AG10803 (cell line): ENCODE measurements at places on chromosomes 6 and 20.

DNA sequence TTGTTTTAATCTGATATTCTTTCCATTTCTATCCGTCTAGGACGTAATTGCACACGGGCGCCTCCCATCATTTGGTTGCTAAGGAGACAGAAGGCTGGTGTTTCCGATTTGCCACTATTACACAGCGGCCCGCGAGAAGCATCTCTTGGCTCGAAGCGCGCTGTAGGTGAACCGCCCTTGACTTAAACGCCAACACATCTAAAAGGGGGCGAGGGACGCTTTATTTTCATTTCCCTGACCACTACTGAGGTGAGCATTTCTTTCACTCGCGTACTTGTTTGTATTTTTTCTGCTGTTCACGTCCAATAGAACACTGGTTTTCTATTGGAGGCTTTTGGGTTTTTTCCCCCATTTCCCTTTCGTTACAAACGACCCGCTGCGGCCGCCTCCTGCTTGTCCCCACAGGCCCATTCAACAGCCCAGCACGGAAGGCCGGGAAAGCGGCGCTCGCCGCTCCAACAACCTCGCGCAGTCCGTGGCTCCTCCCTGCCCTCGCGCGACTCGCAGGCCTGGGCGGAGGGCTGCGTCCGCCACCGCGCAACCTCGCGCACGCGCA is 505 bp upstream of the WRNIP1 start:
- DNase-seq, result peak; percentile 72

DNA sequence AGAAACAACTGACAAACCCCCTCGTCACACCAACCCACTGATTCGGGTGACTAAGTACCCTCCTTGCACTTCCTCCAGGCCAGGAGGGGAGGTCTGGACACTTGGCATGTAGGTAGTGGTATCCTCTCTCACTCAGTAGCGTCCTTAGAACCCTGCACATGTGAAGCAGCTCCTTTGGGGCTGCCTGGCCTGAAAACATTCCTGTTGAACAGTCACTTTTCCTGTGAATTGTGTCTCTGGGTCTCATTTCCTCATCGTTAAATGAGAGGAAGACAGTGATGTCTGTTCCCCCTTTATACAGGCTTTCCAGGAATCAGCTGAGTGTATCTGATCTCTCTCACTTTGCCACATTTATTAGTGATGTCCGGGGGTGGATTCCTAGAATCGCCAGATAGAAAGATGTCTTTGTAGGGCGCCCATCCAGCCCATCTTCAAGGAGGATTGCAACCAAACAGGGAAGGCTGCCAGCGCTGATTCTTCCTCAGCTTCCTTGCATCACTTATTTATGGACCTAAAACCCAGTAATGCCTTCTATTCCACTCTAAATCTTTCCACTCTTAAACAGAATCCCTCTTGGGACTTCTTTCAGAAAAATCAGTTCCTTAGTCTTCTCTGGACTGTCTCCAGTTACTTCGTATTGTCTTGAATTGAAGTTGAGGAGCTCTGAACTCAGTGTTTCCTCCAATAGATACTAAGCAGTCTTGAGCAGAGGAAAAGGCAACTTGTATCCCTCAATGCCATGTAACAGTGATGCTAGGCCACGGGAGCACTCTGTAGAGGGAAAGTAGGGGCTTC is 9.4 kb upstream of the POPDC3 start:
- DNase-seq, result no peak

DNA sequence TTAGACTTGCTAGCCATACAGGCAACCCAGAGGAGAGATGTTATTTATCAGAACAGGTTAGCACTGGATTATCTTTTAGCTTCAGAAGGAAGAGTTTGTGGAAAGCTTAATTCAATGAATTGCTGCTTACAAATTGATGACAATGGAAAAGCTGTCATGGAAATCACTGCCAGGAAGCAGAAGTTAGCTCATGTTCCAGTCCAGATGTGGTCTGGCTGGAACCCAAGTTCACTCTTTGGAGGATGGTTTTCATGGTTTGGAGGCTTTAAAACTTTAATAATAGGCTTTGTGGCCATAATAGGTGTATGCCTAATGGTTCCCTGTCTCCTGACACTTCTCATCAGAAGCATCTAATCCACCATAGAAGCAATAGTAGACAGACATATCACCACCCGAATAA is 699.0 kb downstream of the PHF3 start:
- no peak for DNase-seq

- DNase-seq, result peak; percentile 96
Measured at GRCh38 chr20:2314759-2315439, 19.1 kb downstream of the TGM3 start.

- no peak for DNase-seq
Measured at GRCh38 chr20:4809707-4810106, 88.0 kb downstream of the PRND start.

- DNase-seq, result peak; percentile 38
Measured at GRCh38 chr6:158109748-158110147, 58.3 kb downstream of the SERAC1 start.

GRCh38 chr6:150256618-150257272 is 112.1 kb upstream of the IYD start:
- DNase-seq, result peak; percentile 91

GRCh38 chr20:38441916-38442315 is 6.8 kb upstream of the SNHG17 start:
- DNase-seq, result no peak

DNA sequence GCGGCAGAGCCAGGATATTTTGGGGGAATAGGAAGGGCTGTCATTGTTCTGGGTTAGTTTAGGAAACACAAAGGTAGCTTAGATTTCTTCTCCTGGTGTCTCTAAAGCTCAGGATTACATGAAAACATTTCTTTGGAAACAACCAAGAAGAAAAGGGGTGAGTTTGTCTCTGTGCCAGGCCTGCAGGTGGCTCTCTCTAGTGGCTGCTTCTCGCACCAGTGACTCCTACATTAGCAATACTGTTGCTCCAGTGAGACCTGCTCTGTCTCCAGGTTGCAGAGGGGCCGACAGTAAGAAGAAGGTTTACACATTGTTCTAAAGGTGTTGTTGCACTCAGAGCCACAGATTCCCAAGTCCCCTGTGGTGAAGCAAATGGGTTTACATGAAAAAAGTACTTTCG is 104.6 kb upstream of the GLP1R start:
- DNase-seq, result no peak

DNA sequence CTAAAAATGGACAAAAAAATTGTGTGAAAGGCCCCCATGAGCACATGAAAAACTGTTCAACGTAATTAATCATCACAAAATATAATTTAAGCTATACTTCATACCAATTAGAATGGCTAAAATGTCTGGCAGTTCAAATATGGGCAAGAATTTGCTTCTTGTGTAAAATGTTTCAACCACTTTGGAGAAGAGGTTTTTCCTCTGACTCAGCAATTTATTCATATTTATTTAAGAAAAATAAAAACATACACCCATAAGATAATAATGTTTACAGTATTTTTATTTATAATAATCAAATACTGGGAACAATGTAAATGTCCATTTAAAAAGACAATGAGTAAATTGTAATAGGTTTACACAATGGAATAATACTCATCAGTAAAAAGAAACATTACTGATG is 395.1 kb upstream of the KHDRBS2 start:
- no peak for DNase-seq

DNA sequence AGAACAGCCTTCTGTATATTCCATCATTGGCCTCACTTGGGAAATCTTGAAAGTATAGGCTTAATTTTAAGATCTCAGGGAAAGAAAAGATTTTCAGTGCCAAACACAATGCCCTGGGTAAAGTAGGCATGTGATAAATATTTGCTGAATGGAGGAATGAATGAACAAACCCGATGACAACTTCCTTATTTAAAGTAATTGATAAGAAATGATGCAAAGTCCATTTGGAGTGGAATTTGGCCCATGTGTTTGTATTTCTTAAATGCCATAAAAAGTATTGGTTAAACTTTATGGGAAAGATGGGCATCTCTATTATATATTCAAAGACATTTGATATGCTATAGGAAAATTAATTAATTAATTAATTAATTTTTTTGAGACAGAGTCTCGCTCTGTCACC is 3.7 kb downstream of the TIAM2 start:
- no peak for DNase-seq

GRCh38 chr20:44856442-44856841 is 29.1 kb upstream of the YWHAB start:
- DNase-seq, result no peak

DNA sequence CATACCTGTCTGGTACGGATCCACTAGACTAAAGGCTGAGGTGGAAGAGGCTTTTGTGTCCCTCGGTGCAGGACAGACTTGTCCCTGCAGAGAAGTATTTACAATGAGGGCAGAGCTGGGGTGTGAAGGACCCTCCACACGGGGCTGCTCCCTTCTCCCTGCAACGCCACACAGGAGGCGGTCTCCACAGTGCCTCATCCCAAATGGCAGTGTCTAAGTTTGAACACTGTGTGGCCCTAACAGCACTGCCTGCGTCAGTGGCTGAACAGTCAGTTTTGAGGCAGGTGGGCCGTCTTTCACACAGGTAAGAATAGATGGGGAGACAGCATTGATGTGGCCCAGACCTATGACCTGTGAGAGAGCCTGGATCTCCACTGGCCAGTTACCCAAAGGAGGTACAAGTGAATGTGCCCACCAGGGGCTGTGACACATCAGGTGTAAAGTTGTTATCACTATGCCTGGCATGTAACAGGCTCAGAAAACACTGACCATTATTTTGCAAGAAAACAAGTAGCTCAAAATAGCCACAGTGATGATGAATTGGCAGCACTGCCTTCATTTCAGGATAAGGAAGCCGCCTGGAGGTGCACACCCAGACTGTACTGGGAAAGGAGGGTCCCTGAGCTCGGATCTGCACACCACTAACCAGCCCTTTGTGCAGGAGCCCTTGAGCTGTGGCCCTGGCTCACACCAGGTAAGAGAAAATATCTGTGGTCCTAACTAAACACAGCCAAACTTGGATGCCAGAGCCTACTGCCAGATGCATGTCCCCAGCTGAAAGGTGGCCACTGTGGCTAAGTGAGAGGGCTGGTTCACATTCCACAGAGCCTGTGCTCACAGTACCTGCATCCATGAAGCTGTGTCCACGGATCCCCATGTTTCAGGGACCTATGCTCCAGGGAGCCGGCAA is 246.7 kb downstream of the DLL1 start:
- DNase-seq, result no peak

DNA sequence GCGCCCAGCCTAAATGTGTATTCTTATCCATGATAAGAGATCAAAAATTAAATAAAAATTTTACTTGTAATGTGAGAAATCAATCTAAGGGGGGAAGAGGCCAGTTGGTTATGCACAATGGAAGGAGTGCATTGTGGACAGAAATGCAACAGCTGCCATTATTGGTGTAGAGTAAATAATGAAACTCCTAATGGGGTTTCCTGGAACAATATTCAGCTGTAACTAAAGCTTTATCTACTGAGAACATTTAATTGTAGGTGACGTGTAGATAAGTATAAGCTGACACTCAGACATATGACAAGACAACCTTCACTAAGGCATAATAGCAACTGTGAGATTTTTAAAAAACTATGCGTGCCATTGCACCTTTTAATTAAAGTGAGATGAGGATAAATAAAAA is 71.4 kb downstream of the CEP57L1 start:
- DNase-seq, result no peak

DNA sequence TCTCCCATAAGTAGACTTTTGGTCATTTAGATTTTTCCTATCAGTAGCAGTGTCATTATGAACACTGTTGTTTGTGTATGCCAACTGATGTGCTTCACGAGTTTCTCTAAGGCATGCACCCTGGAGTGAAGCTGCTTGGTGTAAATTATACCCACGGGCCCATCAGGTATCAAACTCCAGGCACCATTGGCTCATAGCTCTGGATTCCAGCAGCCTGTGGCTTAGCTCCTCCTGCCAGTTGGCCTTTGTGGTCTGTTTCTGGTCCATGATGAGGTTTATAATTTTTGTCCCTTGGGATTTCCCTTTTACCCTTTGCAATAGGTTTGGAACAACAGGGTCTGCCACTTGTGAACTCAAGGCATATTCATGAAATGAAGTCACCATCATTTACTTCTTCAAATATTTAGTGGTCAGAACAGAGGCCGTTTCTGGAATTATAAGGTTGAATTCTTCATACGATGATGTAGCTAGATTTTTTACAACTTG is 350.5 kb downstream of the PRL start:
- peak; percentile 99 for DNase-seq

GRCh38 chr6:141398949-141399348 is 733.8 kb upstream of the GJE1 start:
- DNase-seq, result peak; percentile 77

DNA sequence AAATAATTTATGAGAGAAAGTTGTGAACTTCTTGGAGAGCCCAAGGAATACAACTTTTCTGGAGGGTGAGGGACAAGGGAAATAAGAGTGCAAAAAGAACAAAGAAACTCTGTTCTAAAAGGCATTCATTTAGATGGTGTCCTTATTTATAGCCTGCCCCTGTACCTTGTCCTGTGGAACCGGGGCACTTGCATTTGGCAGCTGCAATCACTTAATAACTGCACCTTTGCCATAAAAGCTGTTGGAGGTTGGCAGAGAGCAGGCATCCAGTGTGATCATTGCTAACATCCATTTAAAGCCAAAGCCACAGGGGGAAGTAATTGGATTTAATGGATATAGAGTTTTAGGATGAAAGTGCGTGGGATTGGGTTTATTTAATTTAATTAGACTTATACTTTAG is 50.8 kb upstream of the SGK1 start:
- DNase-seq, result no peak

GRCh38 chr20:49909499-49910339 is 5.6 kb downstream of the SPATA2 start:
- DNase-seq, result no peak

DNA sequence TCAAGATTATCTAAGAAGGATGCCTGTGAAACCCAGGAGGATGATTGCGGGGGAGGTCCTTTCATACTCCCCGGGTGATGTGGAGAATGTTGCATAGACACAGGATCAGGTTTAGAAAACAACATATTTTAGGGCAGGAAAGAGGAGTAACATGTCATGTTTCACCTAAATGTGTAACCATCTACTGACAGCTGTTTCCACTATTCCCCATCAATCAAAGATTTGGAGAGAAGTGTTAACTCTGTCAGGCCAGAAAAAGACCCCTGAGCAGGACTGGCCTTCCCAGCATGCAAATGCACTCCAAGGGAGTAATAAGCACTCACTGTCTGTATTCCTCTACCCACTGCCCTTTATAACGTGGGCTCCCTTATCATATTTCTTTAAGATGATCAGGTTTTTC is 148.0 kb upstream of the KCNK16 start:
- DNase-seq, result no peak

GRCh38 chr6:13848522-13849150 is 34.3 kb upstream of the MCUR1 start:
- DNase-seq, result no peak
